ENCODE measurements at places on chromosomes 5 and 9.

DNA sequence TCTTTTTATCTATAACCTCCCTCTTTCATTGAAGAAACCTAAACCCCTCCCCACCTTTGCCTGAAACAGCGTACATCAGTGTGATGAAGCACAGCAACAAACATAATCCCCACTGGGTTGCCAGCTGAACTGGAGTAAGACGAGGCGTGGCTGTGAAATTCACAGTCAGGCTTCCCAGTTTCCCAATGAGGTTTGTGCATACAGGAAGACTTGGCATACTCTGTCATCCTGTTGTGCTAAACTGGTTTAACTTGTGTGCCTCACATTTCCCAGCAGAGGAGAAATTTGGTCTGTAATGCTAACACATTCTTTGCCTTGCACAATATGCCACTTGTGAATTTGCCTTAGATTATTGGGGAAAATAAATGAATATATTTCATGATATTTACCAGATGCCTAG, 121.5 kb downstream of the SV2C start:
- peak; percentile 62 for DNase-seq

- no peak for DNase-seq
These were observed 70.2 kb upstream of the ELL2 start for GRCh38 chr5:96031811-96032261.

DNA sequence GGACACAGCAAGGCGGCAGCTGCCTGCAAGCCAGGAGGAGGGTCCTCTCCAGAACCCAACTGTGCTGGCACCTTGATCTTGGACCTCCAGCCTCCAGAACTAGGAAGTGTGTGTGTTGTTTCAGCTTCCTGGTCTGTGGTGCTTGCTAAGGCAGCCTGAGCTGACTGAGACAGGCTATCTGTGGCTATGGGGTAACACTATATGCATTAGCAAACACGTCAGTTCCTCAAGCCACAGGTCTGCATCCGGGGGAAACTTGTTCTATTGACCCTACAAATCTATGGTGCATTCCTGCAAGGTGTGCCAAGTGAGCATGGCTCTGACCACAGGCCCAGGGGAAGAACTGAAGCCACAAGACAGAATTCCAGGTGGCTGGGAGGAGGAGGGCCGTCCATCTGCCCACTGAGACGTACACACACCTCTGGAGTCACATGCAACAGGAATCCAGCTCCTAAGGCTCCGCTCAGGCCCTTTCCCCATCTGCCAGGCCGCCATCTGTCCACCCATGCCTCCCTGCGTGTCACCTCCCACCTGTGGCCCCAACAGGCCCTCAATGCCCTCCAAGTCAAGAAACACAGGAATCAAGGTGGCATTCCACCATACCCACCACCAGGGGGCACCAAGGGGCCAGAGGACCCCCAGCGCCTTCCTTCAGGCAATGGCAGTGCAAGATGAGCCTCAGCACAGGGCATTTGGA, 174.9 kb downstream of the ROR2 start:
- peak; percentile 70 for DNase-seq

GRCh38 chr5:40134883-40135520, 544.7 kb upstream of the PTGER4 start:
- DNase-seq = no peak

DNA sequence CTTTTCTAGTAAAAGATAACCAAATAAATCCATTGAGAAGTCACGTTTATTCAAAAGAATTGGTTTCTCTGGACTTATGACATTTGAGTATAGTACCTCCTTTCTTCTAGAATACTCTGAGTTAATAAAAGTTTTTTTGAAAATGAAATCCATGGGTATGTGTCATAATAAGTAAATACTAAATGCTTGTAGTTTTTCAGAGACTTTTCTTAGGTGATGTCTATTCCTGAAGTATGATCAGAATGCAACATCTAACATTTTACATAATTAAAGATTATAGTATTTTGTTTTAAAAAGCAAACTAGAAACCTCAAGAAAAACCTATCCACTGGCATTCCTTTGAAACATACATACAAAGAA, 63.2 kb downstream of the NFIB start:
- no peak for DNase-seq

- no peak for DNase-seq
These were observed 715.5 kb upstream of the PTPRD start for GRCh38 chr9:11328326-11328725.

GRCh38 chr5:177432143-177432838, 5.8 kb downstream of the GRK6 start:
- DNase-seq = no peak

- peak; percentile 36 for DNase-seq
These were observed 28.1 kb upstream of the SPINK4 start for GRCh38 chr9:33211695-33212393.

DNA sequence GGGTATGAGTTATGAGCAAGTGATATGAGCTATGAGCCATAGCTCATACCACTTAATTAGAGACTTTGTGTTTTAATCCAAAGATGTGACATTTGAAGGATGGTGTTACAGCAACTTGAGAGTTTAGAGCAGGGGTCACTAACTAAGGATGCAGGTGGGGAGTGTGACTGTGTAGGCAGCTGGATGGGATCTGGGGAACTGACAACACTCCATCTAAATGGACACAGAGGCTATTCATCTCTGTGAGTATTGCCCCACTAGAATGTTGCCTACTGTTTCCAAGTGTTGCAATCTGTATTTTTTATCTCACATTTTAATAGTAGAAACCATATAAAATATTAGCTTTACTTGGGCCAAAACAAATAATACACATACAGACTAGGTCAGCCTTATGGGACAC, 488.1 kb upstream of the DAB2 start:
- no peak for DNase-seq

- no peak for DNase-seq
These were observed 17.0 kb downstream of the MRPL36 start for GRCh38 chr5:1782385-1783215.

DNA sequence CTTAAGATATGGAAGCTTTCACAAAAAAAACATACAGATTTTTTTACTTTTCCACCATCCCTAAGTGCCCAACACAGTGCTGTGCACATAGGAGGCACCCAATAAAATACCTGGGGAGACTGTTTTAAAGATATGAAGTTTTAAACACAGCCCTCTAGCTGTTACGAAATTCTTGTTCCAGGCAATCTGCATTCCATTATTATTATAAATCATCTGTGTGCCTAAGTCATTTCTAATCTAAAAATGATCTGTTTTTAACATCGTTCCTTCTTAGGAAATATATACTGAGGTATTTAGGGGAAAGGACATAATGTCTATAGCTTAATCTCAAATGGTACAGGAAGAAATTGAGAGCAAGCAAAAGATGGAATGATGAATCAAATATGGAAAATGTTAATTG, 32.7 kb upstream of the ISCA1 start:
- no peak for DNase-seq

DNA sequence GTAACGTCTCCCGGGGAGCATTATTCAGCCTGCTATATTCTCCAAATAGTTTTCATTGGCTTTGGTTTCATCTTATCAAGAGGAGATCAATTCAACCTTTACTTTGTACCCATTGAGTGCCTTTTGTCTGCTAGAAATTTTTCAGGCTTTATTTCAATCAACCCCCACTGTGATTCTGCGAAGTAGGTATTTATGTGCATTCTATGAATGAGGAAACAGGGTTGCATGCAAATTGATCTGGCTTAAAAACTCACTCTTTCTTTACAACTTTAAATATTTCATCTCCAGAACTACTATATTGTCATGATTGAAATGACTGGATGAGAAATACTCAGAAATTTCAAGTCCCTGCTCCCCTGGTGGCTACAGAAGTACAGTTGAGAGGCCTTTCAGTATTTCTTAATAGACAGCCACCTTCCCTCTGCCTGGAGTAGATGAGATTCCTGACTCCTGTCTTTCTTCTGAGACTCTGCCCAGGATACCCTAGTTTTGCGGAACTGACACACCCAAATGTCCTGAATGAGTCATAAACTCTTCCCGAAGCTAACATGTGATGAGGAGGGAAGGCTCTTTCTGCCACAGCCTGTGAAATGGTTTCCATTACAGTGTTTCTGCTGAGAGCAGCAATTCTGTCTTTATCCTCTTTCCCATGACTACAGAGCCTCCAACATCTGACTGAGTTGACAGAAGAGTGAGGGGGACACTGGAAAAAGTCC, 52.6 kb upstream of the TNC start:
- no peak for DNase-seq

- no peak for DNase-seq
These were observed 512 bp downstream of the PLK2 start for GRCh38 chr5:58459146-58460001.

DNA sequence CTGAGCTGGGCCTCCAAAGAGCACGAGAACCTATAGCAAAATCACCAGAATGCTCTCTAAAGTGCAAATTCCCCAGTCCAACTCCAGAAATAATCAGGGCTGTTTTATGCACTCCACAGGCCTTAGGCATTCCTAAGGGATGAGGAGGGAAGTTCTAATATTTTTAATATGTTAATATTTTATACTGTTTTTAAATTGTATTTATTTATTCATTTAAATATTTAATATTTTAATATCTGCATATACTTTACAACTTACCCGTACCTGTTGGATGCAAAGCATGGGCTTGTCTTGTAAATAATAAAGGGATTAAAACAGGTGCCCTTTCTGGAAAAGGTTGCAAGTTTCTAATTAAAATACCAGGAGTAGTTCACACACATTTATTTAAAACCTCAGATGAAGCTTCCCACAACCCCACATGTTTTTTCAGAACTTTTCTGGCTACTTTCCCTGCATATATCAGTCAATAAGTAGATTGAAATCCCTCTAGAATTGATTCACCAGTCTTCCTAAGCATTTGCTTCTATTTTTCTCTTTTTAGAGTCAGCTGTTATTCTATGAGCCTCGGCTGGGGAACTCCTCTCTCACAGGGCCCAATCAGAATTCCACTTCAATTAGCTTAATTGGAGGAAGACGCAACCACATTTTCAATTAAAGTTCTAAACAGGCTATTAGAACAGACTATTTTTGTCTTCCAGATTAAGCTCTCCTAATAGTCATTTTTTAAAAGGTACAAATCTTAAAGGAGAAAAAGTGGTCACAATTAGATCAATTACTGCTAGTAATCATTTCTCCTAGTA, 140.8 kb downstream of the CDH6 start:
- DNase-seq = no peak

- DNase-seq = no peak
These were observed 255.0 kb downstream of the BNC2 start for GRCh38 chr9:16615451-16615850.

GRCh38 chr5:62182802-62183201, 123.2 kb upstream of the KIF2A start:
- DNase-seq = no peak

GRCh38 chr9:16879416-16879815, 8.9 kb upstream of the BNC2 start:
- no peak for DNase-seq

DNA sequence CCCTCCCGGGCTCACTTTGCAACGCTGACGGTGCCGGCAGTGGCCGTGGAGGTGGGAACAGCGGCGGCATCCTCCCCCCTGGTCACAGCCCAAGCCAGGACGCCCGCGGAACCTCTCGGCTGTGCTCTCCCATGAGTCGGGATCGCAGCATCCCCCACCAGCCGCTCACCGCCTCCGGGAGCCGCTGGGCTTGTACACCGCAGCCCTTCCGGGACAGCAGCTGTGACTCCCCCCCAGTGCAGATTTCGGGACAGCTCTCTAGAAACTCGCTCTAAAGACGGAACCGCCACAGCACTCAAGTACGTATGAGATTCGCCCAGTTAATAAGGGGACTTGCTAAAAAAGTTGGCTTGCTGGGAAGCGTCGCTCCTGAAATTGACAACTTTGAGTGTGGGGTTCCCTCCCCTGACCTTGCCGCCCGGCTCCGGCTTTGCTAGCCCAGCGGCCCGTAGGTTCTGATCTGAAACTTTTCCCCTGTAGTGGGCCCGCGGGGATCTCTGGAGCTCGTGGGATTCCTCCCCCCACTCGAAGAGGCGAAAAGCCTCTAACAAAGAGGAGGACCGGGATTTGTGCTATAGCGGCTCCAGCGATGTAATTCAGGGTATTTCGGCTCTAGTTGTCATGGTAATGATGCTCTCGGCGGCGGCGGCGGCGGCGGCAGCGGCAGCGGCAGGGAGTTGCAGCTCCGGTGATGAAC, 572 bp downstream of the NR4A3 start:
- DNase-seq = no peak

DNA sequence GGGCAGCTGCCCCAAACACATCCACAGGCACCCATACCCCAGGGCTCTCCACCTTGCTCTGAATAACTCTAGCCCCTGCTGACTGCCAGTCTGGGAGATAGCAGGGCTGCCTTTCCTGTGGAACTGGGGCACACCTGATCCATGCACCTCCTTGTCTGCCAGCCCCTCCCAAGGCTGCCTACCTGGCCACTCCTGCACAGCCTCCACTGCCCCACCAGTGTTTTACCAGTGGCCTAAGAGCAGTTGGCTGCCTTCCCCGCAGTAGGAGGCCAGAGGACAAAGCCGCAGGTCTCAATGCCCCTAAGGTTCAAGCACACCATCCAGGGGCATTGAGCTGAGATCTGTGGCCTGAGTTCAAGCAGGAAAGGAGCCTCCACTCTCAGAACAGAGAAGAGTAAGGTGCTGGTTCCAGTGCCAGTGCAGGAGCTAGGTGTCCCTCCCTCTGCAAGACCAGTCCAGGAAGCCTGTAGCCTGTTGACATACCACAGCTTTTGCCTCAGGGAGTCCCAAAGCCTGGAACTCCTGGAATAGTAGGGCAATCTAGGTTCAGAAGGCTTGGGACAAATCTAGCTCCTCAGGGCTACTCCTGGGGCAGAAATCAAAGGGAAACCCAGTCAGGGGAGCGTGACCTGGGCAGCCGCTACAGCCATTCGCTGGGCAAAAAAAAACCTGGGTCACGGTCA, 514.5 kb upstream of the PTGER4 start:
- no peak for DNase-seq

DNA sequence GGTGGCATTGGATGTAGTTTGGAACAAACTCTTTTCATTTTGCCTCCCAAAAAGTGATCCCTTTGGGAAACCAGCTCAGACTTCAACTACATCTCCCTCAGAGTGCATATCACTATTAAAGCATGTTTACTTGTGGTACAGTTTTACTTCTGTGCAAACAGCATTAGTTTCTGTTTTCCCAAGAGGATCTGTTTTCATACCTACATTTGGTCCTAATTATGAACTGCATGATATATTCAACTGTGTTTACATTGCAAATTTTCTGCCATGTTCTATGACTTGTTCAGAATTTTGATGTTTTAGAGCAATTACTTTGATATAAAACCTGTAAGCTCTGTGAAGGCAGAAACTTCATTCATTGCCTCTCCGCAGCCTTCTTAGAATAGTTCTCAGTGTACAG, 681.5 kb upstream of the ACO1 start:
- no peak for DNase-seq

Measured in Calu3 (cell line).